ENCODE measurements at places on chromosomes 16 and 17.
A peak's percentile ranks its signal among the peaks of the same experiment; 100 is the strongest.

DNA sequence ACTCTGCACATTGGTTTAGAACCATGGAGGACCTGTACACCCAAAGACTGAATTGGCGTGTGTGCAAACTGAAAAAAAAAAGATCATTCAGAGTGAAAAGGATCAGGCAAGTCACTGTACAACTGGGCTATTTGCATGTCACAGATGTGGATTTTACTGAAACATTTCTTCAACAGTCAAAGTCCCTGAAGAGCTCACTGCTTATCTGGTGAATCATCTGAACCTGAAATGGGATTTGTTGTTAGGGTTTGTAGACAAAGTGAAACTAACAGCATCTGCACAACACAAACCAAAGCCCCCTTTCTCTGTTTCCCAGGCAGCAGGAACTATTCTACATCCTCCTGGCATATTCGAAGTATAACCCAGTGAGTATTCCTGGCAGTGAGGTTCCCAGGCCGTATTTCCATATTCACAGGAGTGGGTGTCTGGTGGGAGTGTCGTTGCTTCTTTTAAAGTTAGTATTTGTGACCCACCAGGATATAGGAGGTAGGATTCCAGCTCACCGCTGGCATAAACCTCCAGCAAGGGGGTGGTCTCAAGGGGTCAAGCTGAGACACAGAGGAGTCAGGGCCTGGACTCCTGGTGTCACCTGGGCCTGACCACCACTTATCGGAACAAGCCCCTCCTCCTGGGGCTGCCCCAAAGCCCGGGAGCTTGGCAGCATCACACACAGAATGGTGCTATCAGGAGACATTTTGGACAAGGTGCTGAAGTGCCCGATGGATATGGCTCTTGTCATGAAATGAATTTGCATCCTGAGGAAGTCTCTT is 80.9 kb downstream of the GOSR1 start:
- DNase-seq = no peak

- no peak for DNase-seq
Observed at GRCh38 chr17:3529817-3530741, 27.5 kb downstream of the TRPV3 start.

GRCh38 chr17:58621174-58621573 is 70.7 kb downstream of the TEX14 start:
- no peak for DNase-seq

- DNase-seq = no peak
Observed at GRCh38 chr16:60091529-60091928, 1357.4 kb upstream of the GOT2 start.

DNA sequence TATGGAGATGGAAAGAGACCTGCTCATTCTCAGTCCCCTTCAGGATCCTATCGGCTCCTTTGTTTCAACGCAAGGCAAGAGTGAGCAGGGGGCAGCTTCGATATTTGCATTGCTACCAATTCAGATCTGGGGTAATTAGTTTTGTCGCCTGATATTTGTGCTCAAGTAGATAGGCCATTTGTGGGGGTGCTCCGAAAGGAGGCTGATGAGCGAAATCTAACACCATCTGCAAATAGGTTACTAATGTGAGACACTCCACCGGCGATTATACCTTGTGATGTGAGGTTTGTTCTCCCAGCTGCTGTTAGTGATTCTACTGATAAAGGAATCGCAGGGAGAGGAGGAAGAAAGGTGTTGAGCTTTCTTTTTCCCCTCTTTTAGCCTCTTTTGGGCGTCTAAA is 31.5 kb downstream of the WSCD1 start:
- DNase-seq = no peak

DNA sequence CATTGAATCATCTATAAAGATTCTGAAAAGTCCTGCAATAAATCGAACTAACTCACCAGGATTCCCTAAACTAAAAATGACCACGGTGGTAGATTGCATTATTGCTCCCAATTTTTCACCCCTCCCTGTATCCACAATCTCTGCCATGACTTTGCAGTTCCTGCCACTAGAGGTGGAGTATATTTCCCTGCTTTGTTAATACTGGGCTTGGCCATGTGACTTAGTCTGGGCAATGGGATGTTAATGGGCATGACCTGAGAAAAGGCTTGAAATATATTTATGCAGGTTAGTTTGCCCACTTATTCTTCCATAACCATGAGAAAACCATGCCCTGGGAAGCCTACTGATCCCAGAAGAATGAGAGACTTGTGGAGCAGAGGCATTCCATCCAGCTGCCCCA is 59.1 kb downstream of the NOG start:
- DNase-seq = no peak

- DNase-seq = peak; percentile 85
Observed at GRCh38 chr16:2150418-2151187, 2.2 kb downstream of the RAB26 start.

- DNase-seq = no peak
Observed at GRCh38 chr16:35134471-35134870, 1675.1 kb downstream of the TP53TG3F start.

GRCh38 chr17:40822132-40822812 is at the start of gene KRT10:
Gene KRT10, minus strand, starts transcription at chr17:40822614. Its CDS starts 29 bp downstream, at chr17:40822585.
- DNase-seq = no peak

GRCh38 chr17:66542129-66542966 is 239.9 kb downstream of the PRKCA start:
- no peak for DNase-seq

- DNase-seq = no peak
Observed at GRCh38 chr17:1108478-1108764, 71.4 kb downstream of the ABR start.

DNA sequence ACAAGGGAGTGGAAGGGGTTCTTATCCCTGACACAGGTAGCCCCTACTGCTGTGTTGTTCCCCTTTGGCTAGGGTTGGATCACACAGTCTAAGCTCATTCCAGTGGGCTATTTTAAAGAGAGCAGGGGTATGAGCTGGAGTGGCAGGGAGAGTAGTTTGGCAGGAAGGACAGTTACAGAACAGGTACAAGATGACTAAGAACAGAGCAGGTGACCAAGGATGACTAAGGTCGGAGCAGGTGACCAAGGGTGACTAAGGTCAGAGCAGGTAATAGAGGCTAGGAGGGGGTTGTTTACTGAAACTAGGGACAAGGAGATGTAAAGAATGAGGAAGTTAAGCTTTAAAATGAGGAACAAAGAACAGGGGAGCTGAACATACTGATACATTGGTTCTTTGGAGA is 58.8 kb downstream of the UTP18 start:
- DNase-seq = no peak

GRCh38 chr16:4591191-4591590 is 23.5 kb downstream of the UBALD1 start:
- no peak for DNase-seq

DNA sequence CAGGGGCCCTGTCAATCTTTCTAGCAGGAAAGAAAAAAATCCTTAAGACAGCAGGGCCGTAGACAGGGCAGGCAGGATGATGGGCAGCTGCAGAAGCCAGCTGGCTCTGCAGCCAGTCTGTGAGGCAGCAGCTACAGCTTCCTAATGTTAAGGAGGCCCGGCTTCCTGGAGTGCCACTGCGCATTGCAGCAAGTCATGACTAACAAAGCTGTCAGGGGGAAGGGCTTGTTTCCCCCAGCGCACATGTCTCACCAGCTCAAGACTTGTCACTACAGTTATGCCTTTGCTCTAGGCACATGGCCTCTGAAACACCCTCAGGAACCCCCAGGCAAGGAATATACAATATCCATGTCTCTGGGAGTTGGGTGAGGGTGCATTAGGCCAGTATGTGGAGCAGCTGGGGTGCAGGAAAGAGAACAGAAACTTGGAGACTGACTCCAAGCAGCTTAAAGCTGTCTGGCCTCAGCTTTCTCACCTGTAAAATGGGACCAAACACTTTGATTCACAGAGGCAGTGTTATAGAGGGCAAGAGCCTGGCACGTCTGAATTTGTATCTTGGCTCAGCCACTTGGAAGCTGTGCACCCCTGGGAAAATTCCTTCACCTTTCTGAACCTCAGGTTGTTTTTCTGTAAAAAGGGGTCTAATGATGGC is 220.0 kb downstream of the HAPSTR1 start:
- no peak for DNase-seq

DNA sequence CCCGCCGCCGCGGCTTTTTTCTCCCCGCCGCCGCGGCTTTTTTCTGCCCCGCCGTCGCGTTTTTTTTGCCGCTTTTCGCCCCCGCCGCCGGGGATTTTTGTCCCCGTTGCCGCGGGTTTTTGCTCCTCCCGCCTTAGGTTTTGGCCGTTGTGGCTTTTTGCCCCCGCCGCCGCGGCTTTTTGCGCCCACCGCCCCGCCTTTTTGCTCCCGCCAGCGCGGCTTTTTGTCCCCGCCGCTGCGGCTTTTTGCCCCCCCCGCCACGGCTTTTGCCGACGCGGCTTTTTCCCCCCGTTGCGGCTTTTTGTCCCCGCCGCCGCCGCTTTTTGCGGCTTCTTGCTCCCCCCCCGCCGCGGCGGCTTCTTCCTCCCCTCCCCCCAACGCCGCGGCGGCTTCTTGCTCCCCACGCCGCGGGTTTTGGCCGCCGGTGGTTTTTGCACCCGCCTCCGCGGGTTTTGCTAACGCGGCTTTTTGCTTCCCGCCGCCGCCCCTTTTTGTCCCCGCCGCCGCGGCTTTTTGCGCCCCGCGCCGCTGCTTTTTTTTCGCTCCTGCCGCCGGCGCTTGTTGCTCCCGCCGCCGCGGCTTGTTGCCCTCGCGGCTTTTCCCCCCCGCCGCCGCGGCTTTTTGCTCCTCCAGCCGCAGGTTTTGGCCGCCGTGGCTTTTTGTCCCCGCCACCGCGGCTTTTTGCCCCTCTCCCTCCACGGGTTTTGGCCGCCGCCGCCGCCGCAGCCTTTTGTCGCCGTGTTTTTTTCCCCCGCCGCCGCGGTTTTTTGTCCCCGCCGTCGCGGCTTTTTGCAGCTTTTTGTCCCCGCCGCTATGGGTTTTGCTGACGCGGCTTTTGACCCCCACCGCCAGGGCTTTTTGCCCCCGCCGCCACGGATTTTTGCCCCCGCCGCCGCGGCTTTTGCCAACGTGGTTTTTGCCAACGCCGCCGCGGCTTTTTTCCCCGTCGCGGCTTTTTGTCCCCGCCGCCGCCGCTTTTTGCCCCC is 150.3 kb downstream of the KCNJ18 start:
- peak; percentile 67 for DNase-seq

DNA sequence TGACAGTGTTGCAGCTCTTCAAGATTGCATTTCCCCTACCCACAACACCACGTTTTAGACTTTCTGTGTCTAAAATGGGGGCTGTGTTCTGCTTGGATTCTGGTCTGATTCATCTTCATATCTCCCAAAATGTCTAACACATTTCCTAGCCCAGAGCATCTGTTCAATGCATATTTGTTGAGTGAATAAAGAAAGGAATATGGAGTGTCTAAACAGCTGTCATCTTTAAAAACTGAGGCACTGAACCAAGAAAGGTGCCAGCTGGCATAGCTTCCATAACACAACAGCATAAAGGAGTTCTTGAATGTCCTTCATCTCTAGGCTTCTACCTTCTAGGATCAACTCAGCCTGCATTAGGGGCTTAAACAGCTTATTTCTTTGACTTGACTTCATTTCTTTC is 67.4 kb downstream of the CDH11 start:
- no peak for DNase-seq

- DNase-seq = peak; percentile 74
Observed at GRCh38 chr17:58577696-58578095, 63.3 kb upstream of the MTMR4 start.

GRCh38 chr16:53600126-53600525 is 97.1 kb upstream of the AKTIP start:
- no peak for DNase-seq
